ENCODE measurements at places on chromosomes 12 and 14.

DNA sequence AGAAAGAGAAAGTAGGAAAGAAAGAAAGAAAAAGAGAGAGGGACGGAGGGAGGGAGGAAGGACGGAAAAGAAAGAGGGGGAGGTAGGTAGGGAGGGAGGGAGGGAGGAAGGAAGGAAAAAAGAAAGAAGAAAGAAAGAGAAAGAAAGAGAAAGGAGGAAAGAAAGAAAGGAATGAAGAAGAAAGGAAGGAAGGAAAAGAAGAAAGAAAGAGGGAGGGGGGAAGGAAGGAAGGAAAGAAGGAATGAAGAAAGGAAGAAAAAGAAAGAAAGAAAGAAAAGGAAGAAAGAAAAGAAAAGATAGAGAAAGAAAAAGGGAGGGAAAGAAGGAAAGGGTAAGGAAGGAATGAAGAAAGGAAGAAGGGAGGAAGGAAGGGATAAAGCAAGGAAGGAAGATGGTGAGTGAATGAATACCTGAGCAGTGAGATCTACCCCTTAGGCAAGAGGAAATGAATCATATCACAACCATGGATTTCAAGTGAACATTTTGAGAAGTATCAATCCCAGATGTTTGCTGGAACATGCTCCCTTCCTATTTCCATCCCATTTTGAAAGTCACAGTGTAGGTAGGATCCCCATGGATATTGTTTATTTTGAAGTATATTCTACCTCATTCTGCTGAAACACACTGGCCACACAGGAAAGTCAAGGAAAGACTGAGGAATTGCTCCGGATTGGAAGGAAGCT lies 639.4 kb upstream of the TBX3 start:
- DNase-seq = no peak

- DNase-seq = no peak
Measured at GRCh38 chr12:50132505-50133135, 20.6 kb downstream of the COX14 start.

DNA sequence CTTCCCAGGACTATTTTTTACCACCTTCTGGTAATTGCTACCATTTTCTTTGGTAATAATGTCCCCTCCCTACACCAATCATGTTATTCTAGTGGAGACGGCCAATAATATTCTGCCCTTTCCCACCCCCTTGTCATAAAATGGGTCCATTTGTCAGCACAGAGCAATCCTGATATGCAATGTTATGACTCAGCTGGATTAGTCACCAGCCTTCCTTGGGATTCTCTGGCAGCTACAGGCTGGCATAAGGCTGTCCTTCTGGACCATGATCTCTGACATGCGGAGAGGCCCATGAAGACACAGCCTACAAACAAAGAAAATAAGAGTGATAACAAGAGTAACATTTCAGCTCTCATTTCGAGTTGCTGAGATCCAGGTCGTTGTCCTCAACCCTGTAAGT lies 222.0 kb upstream of the CPNE8 start:
- DNase-seq = no peak

- DNase-seq = no peak
Measured at GRCh38 chr12:129523621-129524020, 380.2 kb downstream of the TMEM132D start.

- DNase-seq = no peak
Measured at GRCh38 chr14:36517242-36518030, 2.6 kb downstream of the NKX2-1 start.
